ENCODE measurements at places on chromosomes 7 and 10.

DNA sequence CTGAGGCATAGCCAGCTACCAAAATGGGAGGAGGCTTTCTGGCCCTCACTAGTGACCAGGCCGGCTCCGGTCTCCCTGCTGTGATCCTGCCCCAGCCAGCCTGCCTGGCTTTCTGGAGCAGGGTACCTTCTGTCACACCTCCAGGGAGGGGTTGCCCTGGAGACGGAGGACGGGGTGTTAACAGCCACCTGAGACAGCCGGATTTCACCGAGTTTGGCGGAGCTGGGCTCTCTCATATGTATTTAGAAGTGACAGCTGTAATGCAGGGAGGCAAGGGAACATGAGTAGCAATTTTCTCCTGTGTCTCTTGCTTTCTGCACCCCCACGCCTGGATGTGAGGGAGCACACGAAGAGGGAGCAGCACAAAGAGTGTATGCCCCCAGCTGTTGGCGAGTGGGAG is 473.3 kb downstream of the PLXNA4 start:
- no peak for DNase-seq

DNA sequence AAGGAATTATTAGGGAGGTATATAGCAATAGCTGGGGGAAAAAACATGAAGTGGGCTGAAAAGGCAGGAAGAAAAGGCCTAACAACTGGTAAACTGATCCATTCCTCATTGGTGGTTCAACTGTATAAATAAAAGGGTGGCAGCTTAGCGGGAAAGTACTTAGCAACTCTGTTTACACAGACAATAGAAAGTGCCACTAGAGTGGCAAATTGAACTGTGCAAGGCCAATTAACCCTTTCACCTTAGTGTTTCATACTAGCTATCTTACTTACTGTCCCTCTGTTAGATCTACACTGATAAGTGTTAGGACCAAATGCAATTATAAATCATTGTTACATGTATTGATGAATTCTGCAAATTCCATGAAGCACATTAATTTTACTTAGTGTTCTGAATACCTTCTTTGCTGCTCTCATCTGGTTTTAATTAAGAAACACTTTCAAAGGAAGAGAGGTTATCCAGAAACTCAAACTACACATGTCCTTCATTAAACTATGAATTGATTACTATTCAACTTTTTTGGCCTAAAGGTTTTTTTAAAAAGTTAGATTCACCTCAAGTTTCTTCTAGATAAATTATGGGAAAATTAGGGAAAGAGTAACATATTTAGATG is 28.0 kb downstream of the DNAJC1 start:
- DNase-seq = no peak

- no peak for DNase-seq
These were observed 25.5 kb downstream of the EGFR start for GRCh38 chr7:55044371-55044717.

- DNase-seq = no peak
These were observed 3.5 kb downstream of the MDFIC start for GRCh38 chr7:114925434-114925833.

DNA sequence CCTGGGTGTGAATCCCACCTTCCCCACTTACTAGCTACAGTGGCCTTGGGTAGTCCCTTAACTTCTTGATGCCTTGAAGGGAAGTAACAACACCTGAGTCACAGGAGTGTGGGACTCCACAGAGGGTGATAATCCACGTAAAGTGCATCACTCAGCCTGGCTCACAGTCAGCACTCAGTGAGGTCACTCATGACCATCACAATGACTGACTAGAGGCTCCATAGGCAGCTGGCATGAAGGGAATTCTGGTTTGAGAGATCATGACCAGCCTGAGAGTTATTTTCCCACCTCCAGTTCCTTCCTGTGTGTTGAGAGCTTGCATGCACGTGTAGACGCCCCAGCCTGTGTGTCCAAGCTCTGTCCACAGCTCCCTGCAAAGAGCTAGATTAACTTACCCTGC is 34.8 kb downstream of the NEUROG3 start:
- peak; percentile 3 for DNase-seq

DNA sequence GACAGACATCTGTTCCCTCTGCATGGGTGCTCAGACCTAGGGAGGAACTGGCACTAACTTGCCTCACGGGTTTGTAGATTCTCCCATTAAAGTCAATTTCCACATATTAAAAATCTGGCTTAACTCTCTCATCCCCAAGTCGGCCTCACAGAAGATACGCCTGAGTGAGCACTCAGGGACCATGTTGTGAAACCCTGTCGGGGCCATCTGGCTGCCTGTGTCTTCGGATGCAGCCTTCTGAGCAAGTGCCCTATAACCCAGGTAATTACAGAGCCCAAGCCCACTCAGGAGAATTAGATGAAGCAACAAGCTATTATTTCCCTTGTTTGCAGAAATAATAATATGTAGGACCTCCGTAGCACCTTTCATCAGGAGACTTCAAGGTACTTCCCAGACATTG is 219.3 kb upstream of the GLI3 start:
- DNase-seq = no peak

DNA sequence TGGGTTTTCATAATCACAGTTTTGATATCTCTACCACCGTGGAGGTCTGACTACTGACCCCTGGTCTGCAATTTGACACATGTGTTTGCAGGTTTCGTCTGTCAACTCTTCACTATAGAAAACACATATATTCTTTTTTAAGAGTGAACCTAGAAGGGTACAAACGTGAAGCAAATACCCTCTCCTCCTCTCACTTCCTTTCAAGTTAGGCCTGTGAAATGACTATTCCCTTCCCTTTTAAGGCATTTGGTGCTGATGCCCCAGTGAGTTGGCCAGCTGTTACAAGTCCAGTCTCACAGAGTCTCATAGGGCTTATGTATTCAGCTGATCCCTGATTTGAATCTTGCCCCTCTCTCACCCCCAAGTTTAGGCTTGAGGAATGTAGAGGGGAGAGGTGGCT is 742.0 kb upstream of the IGFBP3 start:
- DNase-seq = no peak

GRCh38 chr7:35968140-35968940 is 167.5 kb downstream of the SEPTIN7 start:
- DNase-seq = no peak
